Activated T-helper 17 cell treated with anti-CD3 and anti-CD28 coated beads, Interleukin-2, amount 50 U/mL, for 72 hours (primary cell): ENCODE measurements at places on chromosomes 5 and 9.

- ATAC-seq: no peak
Measured at GRCh38 chr5:146342882-146343865, 4.5 kb downstream of the POU4F3 start.

DNA sequence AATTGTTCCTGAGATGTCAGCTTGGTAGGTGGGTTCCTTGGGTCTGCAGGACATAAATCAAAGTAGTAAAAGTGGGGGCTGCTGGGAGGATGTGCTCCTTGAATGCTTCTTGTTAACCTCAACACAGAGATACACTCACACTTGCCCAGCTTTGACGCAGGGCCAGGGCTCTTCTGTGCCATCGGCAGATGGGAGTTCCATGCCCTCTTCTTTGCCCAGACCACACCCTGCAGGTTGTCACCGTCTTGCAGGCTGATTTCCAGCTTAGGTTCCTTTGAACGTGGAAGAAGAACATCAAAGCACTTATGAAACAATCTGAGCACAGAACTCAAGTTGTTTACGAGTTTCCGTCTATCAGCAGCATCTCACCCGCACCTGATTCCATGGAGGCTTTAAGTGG is 11.0 kb downstream of the DBH start:
- ATAC-seq: no peak

GRCh38 chr5:31909073-31909472 is 265.0 kb downstream of the GOLPH3 start:
- no peak for ATAC-seq

GRCh38 chr9:109466623-109467590 is 31.2 kb downstream of the PTPN3 start:
- no peak for ATAC-seq

DNA sequence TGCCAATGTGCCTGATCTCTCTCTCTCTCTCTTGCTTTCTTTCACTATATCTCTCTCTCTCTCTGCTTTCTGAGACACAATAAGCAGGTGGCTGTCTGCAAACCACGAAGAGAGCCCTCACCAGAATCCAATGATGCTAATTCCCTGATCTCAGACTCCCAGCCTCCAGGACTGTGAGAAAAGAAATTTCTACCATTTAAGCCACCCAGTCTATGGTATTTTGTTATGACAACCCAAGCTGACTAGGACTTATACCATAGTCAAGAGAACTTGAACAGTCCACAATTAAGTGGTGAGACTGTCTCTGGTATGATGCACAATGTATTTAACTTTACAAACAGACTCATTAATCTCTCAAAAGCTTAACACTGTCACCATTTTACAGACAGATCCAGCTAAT is 67.0 kb downstream of the NFIB start:
- no peak for ATAC-seq

DNA sequence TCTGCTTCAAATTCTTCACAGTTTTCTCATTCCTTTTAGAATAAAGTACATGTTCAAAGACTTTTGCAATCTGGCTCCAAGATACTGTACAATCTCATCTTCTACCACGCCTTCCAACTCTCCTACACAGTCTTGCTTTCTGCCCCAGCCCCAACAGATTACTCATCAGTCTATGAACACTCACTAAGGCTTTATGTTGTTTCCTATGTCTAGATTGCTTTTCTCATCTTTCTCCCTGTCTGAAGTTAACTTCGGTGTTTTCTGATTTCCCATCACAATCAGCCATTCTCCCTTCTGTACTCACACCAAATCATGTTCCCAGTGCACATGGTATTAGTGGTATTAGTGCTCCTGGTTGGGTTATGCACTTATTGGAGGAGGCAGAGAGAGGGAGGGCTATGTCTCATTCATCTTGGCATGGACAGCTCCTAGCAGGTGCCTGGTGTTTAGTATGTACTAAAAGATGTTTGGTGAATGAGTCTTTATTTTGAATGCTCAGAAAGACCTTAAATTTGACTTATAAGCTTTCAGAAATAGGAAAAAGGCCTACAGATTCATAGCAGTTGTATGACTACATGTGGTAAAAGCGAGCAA is 44.0 kb upstream of the ZNF608 start:
- no peak for ATAC-seq

GRCh38 chr5:115180165-115180709 is 10.5 kb upstream of the TRIM36 start:
- ATAC-seq: peak; percentile 37

- no peak for ATAC-seq
Measured at GRCh38 chr9:89464300-89464901, 33.5 kb downstream of the SEMA4D start.

GRCh38 chr5:154220625-154221024 is 30.1 kb downstream of the GALNT10 start:
- no peak for ATAC-seq

DNA sequence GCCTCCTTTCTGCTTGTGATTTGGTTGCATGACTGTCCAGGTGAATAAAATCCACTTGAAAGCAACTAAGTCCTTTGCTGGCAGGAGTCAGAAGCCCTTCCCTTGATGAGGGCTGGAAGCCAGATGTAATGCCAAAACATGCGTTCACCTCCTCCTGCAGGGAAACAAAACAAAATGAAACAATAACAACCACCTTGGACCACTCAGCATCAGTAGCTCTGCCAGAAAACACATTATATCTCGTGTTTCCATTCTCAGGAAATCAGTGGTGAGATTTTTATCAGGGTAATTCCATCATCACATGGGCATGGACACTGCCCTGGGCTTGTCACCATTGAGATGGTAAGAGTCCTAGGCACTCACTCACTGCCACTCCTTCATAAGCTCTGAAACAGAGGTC is 350.3 kb upstream of the ACTBL2 start:
- no peak for ATAC-seq

- no peak for ATAC-seq
Measured at GRCh38 chr5:99675974-99676373, 747.2 kb upstream of the CHD1 start.

GRCh38 chr9:126125992-126126409 is 200.6 kb upstream of the MVB12B start:
- ATAC-seq: no peak

DNA sequence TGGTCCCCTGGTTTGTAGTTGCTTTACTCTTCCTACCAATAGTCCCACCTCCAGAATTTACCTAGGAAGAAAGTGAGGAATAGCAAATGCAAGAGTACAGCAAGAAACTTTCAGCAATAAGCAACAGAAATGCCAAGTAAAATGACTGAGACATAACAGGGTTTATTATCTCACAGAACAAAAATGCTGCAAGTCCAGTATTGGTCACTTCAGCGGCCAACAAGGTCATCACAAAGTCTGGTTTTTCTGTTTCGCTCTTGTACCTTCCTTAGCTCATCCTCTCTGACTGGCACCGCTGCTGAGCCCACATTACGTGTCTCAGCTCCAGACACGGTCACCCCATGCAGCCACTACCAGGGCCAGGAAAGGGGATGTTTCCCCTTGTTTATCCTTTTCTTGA is 82.7 kb downstream of the RFK start:
- no peak for ATAC-seq

- ATAC-seq: no peak
Measured at GRCh38 chr5:39587675-39588074, 162.9 kb upstream of the DAB2 start.

- no peak for ATAC-seq
Measured at GRCh38 chr9:93288891-93289883, 105.2 kb downstream of the WNK2 start.

- no peak for ATAC-seq
Measured at GRCh38 chr5:92775711-92776615, 805.1 kb downstream of the NR2F1-AS1 start.

GRCh38 chr9:137297966-137298365 is 4.1 kb downstream of the NRARP start:
- ATAC-seq: no peak

- no peak for ATAC-seq
Measured at GRCh38 chr5:34045996-34046395, 3.0 kb upstream of the C1QTNF3 start.
